Stimulated activated CD4-positive, alpha-beta T cell treated with anti-CD3 and anti-CD28 coated beads, Interleukin-4, amount 100 ng/mL, for 4 hours (primary cell): ENCODE measurements at places on chromosomes 2 and 18.

GRCh38 chr2:120261387-120262006 lies 8.8 kb downstream of the RALB start:
- peak; percentile 29 for DNase-seq

- no peak for DNase-seq
Measured at GRCh38 chr2:143529118-143529720, 400.0 kb downstream of the ARHGAP15 start.

DNA sequence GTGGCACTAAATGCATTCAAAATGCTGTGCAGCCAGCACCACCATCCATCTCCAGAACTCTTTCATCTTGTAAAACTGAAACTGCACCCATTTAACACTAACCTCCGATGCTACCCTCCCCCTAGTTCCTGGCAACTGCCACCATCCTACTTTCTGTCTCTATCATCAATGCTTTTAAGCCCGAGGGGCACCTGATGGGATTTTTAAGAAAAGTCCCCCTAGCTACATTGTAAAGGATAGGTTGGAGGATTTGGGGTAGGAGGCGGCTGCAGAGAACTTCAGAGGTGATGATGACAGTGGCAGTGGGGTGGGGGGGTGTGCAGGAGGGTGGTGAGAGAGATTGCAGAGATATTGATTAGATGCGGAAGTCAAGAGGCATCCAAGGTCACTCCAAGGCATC lies 10.8 kb upstream of the YWHAQ start:
- DNase-seq, result no peak

DNA sequence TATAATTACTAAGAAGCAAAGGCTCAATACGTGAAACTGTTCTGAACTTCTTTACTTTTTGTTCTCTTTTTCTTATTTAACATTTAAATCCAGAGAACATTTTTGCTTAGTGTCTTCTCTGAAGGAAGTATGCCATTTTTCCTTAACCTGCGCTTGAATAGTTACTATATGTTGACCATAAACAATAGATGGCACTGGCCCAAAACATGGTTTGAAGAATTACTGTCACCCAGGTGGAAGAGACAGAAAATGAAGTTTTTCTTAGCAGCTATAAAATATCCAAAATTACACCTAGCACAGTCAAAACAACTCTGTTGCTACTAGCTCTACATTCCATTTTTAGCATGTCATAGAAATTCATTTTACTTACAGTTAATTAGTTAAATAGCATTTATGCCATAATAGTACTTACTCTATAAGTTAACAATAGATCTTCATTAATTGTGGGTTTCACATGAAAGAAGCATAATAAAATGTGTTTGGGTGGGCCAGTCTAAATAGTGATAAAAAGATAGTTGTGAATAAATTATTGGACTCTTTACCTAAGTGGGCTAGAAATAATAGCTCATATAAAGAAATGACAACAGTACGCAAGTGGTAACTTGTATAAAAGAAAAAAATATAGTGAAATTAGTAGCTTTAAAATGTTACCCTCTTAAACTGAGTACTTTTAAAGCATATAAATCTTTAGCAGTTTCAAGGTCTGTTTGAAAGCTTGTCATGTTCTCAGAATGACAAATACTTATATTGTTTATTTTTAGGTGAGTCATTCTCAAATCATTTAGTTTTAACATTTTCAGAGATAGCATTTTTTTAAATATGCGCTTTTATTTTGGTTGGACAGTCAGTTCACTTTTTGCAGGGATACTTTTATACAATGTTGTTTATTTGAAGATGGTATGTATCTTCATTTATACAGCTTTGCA lies 3.7 kb downstream of the ETAA1 start:
- no peak for DNase-seq

DNA sequence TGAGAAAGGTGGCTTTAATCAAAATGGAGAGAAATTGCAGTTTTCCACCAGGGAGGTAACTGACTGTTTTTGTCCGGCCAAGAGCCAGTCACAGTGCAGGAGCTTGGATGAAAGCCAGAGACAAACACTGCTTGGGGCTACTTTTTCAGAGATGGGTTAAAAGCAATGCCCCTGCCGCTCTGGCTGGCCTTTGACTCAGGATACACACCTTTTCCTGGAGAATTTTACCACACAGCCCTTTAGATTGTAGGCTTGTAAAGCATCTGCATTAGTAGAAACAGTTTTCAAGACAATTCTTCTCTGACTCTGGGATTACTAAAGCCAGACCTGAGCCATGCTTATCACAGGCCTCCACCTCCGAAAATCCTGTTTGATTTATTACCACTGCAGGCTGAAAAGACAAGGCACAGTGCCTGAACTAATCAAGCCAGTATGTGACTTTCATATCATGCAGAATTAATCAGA lies 79.7 kb downstream of the CCBE1 start:
- DNase-seq, result no peak

DNA sequence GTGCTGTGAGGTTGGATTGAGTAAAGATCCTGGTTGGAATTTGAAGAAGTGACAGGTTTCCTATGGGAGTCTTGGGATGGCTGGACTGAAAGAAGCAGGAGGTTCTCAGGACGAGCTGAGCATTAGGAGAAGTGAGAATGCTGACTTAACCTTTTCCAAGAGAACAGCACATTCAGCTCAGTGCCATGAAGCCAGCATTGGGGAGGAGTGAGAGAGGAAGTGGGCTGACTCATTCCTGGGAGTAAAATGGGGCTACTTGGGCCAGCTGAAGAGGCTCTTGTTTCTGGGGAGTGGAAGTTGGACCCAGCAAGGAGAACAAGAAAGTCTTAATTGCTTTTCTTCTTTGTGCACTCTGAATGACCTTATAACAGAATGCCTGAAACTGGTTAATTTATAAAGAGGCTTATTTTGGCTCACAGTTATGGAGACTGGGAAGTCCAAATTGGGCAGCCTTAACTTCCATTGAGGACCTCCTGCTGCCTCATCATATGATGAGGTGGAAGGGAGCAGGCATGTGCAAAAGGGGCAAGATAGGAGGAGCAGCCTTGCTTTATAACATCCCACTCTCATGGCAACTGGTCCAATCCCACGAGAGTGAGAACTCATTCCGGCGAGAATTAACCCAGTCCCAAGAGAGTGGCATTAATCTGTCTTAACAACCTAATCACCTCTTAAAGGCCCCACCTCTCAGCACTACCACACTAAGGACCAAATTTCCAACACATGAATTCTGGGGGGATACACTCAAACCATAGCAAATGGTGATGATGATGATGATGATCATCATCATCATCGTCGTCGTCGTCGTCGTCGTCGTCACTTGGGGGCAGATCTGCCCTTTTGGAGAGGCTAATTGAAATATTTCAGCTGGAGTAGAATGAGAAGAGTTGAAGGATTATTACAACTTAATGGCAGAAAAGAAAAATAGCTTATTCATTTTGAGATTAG lies 26.1 kb downstream of the DGUOK start:
- DNase-seq, result no peak

GRCh38 chr2:174766271-174766670 lies 2.0 kb upstream of the CHRNA1 start:
- no peak for DNase-seq
